ENCODE measurements at places on chromosomes 1 and 21. TPM values are rescaled to one million over a fixed set of nuclear protein-coding genes. Genes with fewer than 3 reads are reported as not detected.

Gene PTGFRN
- 52.7 TPM for total RNA-seq

Gene GRHL3
- not detected for total RNA-seq

GRCh38 chr1:25907601-25908000 is 1.4 kb upstream of the STMN1 start:
- H3K36me3 ChIP-seq: peaks cover 9% of the 10 kb centered on the region
- no peak overlapping the region for H3K4me3 ChIP-seq
- H3K4me1 ChIP-seq: peaks cover 33% of the 10 kb centered on the region
- no peaks in the 10 kb centered on the region for H3K27me3 ChIP-seq
- peak; percentile 72 for DNase-seq
- H3K27ac ChIP-seq: no peak overlapping the region

DNA sequence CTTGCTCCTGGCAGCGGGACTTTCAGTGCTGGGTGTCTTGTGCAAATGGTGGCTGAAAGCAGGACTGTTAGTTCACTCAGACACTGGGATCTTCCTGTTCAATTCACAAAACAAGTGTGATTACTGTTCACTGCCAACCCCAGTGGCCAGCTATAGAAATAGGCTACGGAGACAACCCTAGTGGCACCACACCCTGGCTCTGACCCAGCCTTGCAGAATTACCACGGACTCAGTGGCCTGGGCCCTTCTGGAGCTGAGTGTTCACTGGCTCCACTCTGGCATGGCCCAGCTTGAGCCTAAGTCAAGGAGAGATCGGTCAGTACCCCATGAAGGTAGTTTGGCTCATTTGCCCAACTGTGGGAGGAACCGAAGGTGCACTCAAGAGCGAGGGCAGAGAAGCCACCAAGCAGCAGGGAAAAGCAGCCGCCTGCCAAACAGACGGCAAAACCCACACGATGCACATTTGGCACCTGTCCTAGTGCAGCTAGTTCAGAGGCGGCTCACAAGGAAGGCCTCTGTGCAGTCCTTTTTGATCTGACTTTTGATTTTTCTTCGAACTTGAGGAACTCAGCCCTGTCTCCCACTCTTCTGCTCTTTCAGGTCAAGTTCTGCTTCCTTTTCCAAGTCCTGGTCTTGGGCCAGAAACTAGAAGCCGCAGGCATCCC is 5.9 kb downstream of the KIAA2013 start:
- no peak overlapping the region for H3K27ac ChIP-seq
- no peak overlapping the region for H3K4me3 ChIP-seq
- H3K27me3 ChIP-seq: no peaks in the 10 kb centered on the region
- H3K4me1 ChIP-seq: peaks cover 29% of the 10 kb centered on the region

DNA sequence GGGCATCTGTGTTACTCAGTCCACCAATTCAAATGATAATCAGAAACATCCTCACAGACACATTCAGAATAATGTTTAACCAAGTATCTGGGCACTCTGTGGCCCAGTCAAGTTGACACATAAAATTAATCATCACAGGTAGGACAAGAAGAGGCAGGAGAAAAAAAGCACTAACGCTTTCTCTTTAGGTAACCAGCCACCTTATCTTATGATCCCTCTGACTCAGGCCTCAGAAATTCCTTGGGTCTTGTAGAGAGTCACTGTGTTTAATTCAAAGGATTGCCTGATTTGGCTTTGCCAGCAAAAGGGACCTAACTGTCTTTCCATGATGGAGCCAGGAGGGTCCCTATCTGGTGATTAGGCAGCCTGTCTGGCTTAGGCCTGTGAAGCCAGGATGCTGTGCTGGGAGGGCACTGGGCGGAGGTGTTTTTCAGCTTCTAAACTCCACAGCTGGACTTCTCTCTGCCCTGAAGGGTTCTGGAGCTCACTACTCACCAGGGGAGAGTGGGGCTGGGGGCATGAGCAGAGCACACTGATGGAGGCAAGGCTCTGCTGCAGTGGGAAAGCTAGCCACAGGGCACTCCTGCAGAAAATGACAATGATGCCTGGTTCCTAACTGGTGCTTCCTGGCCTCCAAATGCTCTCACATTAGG is 36.4 kb upstream of the STUM start:
- peak; percentile 26 for DNase-seq
- no peaks in the 10 kb centered on the region for H3K4me1 ChIP-seq
- H3K4me3 ChIP-seq: no peak overlapping the region
- H3K27ac ChIP-seq: no peak overlapping the region
- peaks cover 3% of the 10 kb centered on the region for H3K27me3 ChIP-seq

- no peak for DNase-seq
- no peaks in the 10 kb centered on the region for H3K27me3 ChIP-seq
- no peaks in the 10 kb centered on the region for H3K36me3 ChIP-seq
- no peak overlapping the region for H3K4me3 ChIP-seq
- no peak overlapping the region for H3K27ac ChIP-seq
- no peaks in the 10 kb centered on the region for H3K4me1 ChIP-seq
Measured at GRCh38 chr1:85947186-85947585, 209.4 kb downstream of the COL24A1 start.

DNA sequence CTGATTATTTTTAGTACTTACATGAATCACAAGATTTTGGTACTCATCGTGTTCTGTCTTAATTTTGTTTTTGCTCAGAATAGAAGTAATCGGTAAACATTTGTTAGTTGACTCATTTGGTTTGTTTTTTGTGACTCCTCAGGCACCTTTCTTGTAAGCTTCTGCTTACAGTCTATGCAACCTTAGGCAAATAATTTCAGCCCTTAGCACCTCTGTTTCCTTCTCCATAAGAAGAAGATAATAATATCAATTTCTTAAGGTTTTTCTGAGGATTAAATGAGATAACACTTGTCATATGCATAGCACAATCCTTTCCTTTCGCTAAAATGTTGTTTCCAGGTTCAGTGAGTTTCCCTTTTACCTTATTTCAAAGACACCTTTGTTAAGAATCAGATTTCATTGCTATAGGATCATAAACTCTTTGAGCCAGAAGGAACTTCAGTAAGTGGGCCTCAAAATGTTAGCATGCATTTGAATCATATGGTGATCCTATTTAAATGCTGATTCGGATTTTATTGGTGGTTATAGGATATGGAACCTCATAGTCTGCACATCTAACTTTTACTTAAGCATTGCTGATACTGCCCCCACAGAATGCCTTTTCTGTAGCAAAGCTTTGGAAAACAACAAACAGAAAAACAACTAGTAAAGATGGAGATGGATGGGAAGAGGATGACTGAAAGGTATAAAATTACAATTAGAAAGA is 272.7 kb upstream of the CACYBP start:
- no peaks in the 10 kb centered on the region for H3K27me3 ChIP-seq
- no peaks in the 10 kb centered on the region for H3K4me1 ChIP-seq
- no peak overlapping the region for H3K4me3 ChIP-seq
- no peak overlapping the region for H3K27ac ChIP-seq

- H3K27ac ChIP-seq: peak overlapping the region; percentile 86
- H3K36me3 ChIP-seq: no peaks in the 10 kb centered on the region
- no peak for DNase-seq
- H3K4me3 ChIP-seq: no peak overlapping the region
- peaks cover 60% of the 10 kb centered on the region for H3K4me1 ChIP-seq
Measured at GRCh38 chr1:178055093-178055492, 38.8 kb upstream of the RASAL2 start.

DNA sequence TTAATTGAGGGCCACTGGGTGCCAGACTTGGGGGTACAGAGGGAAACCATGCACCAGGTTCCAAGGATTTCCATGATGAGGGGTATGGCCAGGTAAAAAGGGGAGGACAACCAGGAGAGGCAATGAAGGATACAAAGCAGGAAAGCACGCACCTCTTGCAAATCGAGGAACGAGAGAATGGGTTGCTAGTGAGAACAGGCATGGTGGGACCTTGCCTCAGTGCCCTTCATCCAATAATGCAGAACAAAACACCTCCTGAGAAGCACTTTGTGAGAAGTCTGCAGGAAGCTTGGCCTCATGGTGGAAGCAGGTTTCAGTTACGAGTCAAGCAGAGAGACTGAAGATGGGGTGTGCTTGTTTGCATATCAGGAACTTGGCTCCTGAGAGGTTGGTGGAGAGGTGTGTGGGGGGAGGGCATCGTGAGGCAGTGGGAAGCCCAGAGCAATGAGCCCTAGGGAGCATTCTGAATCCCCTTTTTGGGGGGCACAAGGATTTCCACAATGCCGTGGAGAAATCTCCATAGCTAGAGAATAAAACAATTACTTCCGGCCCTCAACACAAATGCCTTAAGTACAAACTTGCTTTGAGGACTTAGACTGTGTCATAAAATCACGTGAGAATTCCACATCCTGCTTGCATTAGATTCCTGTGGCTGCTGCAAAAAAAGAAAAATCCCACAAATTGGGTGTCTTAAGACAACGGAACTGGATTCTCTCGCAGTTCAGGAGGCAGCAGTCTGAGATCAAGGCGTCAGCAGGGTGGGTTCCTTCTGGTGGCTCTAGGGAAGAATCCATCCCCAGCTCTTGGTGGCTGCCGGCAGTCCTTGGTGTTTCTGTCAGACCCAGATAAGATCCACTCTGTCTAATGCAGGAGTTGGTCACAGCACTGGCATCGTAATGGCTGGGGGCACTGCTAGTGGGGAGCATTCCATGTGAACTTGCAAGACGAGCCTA is 54.9 kb upstream of the BACE2 start:
- DNase-seq: peak; percentile 80
- H3K36me3 ChIP-seq: no peaks in the 10 kb centered on the region
- peak overlapping the region; percentile 47 for H3K27ac ChIP-seq
